Stimulated activated CD4-positive, alpha-beta T cell treated with anti-CD3 and anti-CD28 coated beads, Interleukin-15, amount 100 ng/mL, for 1 hour (primary cell): ENCODE measurements at places on chromosomes 4 and X.

GRCh38 chr4:100510551-100510950 lies 7.3 kb downstream of the EMCN start:
- no peak for DNase-seq

DNA sequence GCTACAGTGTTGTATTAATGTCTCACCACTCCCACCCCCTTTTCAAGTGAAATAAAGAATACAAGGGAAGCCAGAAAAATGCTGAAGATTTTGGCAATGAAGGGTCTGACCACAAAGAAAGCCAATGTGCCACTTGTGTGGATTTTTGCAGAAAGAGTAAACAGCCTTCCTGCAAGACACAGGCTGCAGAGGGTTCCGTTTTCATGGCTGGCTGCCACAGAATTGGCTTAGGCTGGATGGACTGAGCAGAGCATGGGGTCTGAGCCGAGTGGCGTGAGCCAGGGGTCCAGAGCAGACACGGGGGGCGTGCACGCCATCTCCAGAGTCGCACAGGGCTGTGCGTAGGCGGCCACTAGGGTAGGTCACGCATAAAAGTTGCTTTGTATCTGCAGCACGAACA lies 69.2 kb downstream of the MTNR1A start:
- DNase-seq: no peak

GRCh38 chr4:83503974-83504373 lies 19.1 kb upstream of the ABRAXAS1 start:
- DNase-seq: no peak

DNA sequence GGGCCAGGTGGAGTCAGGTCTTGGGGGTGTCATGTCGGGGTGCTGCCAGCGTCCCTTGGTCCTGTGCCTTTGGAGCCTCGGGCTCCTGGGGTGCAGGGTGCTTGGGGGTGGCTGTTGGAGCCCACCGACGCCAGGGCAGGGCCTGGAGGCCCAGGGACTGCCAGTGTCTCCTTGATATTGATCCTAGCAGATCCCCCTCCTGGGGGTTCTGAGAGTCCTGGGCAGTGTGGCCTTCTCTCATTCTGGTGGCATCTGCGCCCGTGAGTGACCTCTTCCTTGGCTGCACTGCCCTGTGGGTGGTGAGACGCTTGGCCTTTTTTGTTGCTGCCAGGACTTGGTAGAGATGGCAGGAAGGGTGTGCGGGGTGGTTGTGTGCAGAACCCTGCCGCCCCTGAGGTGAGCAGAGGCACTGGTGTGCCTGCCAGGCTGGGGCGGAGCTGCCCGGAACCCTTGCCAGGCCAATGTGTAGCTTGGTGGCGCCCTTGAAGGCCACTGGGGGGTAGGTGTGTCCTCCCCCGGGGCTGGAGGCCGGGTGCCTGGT lies 7.0 kb downstream of the NAT8L start:
- DNase-seq: no peak

GRCh38 chrX:40573763-40574162 lies 7.0 kb upstream of the ATP6AP2 start:
- DNase-seq: no peak

GRCh38 chr4:55018978-55019377 lies 106.4 kb downstream of the KDR start:
- no peak for DNase-seq

DNA sequence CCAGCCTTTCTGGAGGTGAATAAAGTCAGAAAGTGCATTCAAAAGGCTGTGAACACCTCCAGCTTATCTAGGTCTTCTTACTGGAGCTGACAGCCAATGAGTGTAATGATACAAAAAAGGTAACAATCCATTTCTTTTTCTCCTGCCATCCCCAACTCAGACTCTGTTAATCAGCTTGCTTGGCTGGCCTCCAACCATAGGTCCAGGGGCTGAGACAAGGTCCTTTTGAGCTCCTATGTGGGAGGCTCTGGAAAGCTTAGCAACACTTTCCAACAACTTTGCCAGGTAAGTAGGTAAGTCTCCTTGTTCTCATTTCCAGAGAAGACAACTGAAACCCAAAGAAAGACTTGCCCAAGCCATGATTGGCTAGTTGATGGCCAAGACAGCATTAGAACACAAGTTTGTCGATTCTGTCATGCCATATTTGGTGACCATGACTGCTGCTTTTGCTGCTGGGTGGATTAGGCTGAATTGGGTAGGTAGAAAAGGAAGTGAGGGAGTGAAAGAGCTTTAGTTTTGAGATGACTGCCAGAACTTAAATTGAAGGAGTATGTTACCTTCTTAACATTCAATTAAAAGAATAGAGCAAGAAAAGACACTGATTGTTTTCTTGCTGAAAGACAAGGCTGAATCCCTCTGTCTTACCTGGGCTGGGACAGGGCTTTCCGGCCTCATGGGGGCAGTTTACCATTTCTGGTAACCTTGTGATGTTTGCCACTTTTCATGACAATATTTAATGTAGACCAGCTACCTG lies 22.8 kb downstream of the VSIG4 start:
- no peak for DNase-seq

- no peak for DNase-seq
These were observed 3.1 kb downstream of the MAMLD1 start for GRCh38 chrX:150365990-150366911.

GRCh38 chr4:147891476-147892115 lies 159.7 kb downstream of the ARHGAP10 start:
- no peak for DNase-seq

- no peak for DNase-seq
These were observed 1.6 kb downstream of the RAB33A start for GRCh38 chrX:130173190-130173895.

GRCh38 chr4:172980219-172980618 lies 188.4 kb upstream of the GALNT7 start:
- no peak for DNase-seq

- DNase-seq: peak; percentile 25
These were observed 784 bp downstream of the MAP7D3 start for GRCh38 chrX:136250191-136251040.

- DNase-seq: no peak
These were observed 1986.7 kb downstream of the PCDH7 start for GRCh38 chr4:32706893-32707292.

DNA sequence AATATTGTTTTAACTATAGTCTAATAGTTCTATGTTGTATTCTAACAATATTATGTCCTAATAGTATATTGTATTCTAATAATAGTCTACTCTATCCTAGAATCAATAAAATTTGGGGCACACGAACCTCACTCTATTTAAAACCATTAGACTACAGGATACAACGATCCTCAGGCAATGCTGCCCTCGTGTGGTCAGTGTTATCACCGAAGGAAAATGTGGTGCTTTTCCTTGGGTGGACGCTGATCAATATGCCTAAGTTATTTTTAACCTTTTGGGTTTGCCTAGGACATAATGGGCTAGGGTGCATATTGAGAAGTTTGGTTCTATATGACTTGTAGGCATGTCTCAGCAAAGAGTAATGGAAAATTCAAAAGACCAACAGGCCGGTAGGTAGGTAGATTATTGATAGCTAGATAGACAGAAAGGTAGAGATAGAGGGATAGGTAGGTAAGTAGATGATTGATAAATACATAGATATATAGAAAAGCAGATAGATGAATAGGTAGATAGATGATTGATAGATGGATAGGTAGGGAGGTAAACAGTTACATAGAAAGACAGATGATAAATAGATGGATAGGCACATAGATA lies 75.1 kb downstream of the PRKX start:
- no peak for DNase-seq

DNA sequence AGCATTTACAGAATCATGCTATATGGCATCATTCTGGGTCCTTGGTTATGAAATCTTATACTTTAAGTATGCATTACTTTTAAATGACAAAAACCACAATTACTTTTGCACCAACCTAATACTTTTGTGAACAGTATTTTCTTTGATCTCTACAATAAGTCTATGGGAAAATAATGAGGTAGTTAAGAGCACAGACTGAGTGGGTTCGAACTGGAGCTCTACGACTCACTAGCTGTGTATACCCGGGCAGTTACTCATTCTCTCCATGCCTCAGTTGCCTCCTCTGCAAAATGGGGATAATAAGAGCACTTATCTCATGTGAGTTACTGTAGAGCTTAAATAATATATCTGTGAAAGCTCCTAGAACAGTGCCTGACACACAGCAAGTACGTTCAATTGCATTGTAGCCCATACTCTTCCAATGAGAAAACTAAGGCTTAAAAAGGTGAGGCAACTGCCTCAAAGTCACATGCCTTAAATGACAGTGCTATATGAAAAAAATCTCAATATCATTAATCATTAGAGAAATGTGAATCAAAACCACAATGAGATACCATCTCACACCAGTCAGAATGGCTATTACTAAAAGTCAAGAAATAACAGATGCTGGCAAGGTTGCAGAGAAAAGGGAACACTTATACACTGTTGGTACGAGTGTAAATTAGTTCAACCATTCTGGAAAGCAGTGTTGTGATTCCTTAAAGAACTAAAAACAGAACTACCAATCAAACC lies 151.5 kb downstream of the CHIC2 start:
- DNase-seq: no peak

GRCh38 chrX:50099331-50099730 lies 101.5 kb downstream of the AKAP4 start:
- no peak for DNase-seq

- no peak for DNase-seq
These were observed 145.4 kb upstream of the RXFP1 start for GRCh38 chr4:158376106-158376840.

GRCh38 chr4:41360921-41361793 lies 104.4 kb downstream of the UCHL1 start:
- DNase-seq: no peak

- no peak for DNase-seq
These were observed 238.8 kb downstream of the MGST2 start for GRCh38 chr4:139904406-139904805.

DNA sequence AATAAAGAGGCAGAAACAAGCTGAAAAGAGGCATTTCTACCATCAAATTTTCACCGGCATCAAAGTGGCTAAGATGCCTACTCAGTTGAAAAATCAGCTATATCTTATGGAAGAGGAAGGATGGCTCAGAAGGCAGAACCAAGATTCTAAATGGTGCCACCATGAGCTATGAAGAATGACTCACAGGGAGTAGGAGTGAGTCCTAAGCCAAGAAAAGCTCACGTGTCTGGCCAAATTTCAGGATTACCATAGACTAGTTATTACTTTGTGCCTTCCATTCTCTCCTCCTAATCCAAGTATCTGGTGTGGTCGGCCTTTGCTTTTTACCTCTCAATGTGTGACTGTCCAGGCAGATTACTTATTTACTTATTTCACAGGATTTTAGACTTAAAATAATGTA lies 54.8 kb downstream of the BMP3 start:
- no peak for DNase-seq

GRCh38 chrX:110421500-110422455 lies 63.1 kb downstream of the RTL9 start:
- DNase-seq: no peak

GRCh38 chr4:106409901-106410889 lies 41.6 kb upstream of the GIMD1 start:
- no peak for DNase-seq

GRCh38 chr4:122702939-122703338 lies 29.6 kb upstream of the BBS12 start:
- DNase-seq: no peak

DNA sequence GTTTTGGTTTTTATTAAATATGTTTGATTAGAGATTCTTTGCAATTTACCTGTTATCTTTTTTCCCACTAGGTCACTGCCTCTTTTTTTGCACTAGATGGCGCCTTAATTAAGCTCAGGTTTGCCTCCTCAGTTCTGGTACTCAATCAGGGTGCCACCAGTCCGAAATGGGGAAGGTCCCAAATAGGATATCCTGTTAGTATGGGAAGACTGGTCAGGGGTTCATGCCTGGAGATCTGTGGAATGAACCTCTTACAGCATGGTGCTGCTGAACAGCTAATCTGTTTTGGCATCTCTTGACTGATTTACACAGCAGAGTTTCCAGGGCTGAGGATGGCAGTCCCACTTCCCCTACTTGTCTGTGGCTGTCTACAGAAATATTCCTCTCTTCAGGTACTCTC lies 24.2 kb upstream of the VSIG1 start:
- DNase-seq: no peak
